ENCODE measurements at places on chromosomes 1 and 21. TPM values are rescaled to one million over a fixed set of nuclear protein-coding genes. Genes with fewer than 3 reads are reported as not detected.

EVI5 gene
- total RNA-seq: 3.5 TPM

LAMC2 gene
- total RNA-seq: not detected

VASH2 gene
- total RNA-seq: 0.61 TPM

AMY1A gene
- not detected for total RNA-seq

CASQ2 gene
- not detected for total RNA-seq

PRR9 gene
- total RNA-seq: not detected

GLIS1 gene
- total RNA-seq: not detected

TTLL10 gene
- total RNA-seq: 0.89 TPM

LCE2B gene
- total RNA-seq: not detected

PGLYRP4 gene
- not detected for total RNA-seq

PHLDA3 gene
- 16.6 TPM for total RNA-seq

NR5A2 gene
- not detected for total RNA-seq

NID1 gene
- total RNA-seq: 0.07 TPM

NKAIN1 gene
- total RNA-seq: not detected

ADAMTS4 gene
- total RNA-seq: 0.30 TPM

KRTAP6-1 gene
- not detected for total RNA-seq

ABCA4 gene
- total RNA-seq: not detected

HOOK1 gene
- 1.9 TPM for total RNA-seq

KLHDC7A gene
- not detected for total RNA-seq

SDF4 gene
- total RNA-seq: 111 TPM

S100A7 gene
- not detected for total RNA-seq

MMEL1 gene
- total RNA-seq: 1.2 TPM

OR2T29 gene
- not detected for total RNA-seq

DDR2 gene
- 0.16 TPM for total RNA-seq

CCDC190 gene
- not detected for total RNA-seq

UBASH3A gene
- total RNA-seq: 84.2 TPM

KCNJ9 gene
- not detected for total RNA-seq

CSMD2 gene
- not detected for total RNA-seq

C1orf141 gene
- not detected for total RNA-seq

IVL gene
- total RNA-seq: not detected

GJB4 gene
- not detected for total RNA-seq

XCL1 gene
- total RNA-seq: 1.1 TPM

FCGR3A gene
- 0.11 TPM for total RNA-seq

CATSPERE gene
- total RNA-seq: 0.50 TPM

All from T-helper 2 cell treated with Interferon-gamma antibody and Interleukin-4, amounts not matched to agents 100 ng/mL and 5 ng/mL, for 36 hours (primary cell).